ENCODE measurements at places on chromosomes 2 and 18.

GRCh38 chr2:129699781-129700573 is 279.5 kb upstream of the RAB6C start:
- DNase-seq, result no peak

DNA sequence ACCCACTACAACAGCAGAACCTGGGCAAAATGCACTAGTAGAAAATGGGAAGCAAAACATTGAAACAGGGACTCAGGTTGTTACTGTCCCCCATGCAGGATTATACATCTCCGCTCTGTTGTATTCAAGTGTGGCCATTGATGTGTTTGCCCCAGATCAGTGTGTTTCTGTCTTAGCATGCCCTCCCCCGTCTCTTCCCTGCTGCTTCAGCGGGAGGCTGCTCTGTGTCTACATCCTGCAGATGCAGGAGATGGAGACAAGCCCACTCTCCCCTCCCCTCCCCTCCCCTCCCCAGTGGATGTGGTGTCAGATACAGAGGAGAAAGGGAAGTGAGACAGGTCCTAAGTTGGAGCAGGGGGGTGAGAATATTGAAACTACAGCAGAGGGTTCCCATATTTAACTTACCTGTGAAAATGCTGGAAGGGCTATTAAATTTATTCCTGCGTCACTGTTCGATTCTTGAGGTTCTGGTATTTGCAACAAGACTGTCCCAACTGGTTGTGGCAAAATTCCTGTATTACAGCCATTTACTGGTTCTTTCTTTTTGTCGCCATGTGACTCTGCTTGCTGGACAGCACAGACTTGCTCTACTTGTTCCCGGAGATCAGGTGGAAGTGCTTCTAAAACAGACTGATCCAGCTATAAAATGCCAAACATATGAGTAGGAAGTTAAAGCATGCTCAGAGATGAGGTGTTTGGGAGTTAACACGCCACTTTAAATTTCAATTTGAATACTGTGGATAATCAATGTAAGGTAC is 67.0 kb downstream of the EIF5B start:
- peak; percentile 40 for DNase-seq

DNA sequence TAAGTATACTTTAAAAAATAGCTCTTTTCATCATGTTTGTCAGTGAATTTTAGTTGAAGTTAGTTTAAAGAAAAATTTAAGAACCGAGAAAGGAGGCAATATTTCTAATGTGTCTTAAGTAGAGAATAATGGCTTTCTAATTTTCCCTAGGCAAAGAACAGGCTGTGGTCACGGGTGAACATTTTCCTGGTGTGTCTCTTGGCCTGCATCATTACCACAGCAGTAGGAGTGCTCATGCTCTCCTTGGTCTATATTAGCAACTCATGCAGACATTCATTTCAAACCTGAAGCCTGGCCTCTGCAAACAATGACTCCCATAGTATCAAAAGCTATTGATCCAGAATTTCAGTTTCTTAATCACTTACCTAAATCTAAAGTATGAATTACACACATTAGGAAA is 57.4 kb downstream of the C18orf54 start:
- DNase-seq, result no peak

GRCh38 chr2:134244086-134244485 is 9.8 kb upstream of the MGAT5 start:
- no peak for DNase-seq

- no peak for DNase-seq
These were observed 56.5 kb upstream of the ATL2 start for GRCh38 chr2:38433607-38433975.

- DNase-seq, result no peak
These were observed 30.2 kb downstream of the RBM45 start for GRCh38 chr2:178142274-178143065.
